ENCODE measurements at places on chromosomes 4 and X.

- DNase-seq: no peak
These were observed 7.0 kb upstream of the ATP6AP2 start for GRCh38 chrX:40573763-40574162.

DNA sequence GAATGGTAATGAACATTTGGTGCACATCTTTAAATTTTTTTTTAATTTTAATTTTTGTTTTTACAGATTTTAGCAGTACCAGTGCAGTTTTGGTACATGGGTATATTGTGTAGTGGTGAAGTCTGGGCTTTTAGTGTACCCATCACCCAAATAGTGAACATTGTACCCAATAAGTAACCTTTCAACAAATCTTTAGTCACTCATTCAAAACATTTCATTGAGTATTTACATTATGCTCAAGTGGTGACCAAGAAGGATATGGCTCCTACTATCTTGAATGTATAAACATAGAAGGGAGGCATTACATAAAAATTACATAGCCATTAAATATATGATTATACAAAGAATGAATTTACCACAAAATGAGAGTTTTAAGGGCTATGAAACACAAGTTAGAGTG is 223.3 kb downstream of the SPRY1 start:
- no peak for DNase-seq

- no peak for DNase-seq
These were observed 81.6 kb downstream of the SORBS2 start for GRCh38 chr4:185730387-185730786.

DNA sequence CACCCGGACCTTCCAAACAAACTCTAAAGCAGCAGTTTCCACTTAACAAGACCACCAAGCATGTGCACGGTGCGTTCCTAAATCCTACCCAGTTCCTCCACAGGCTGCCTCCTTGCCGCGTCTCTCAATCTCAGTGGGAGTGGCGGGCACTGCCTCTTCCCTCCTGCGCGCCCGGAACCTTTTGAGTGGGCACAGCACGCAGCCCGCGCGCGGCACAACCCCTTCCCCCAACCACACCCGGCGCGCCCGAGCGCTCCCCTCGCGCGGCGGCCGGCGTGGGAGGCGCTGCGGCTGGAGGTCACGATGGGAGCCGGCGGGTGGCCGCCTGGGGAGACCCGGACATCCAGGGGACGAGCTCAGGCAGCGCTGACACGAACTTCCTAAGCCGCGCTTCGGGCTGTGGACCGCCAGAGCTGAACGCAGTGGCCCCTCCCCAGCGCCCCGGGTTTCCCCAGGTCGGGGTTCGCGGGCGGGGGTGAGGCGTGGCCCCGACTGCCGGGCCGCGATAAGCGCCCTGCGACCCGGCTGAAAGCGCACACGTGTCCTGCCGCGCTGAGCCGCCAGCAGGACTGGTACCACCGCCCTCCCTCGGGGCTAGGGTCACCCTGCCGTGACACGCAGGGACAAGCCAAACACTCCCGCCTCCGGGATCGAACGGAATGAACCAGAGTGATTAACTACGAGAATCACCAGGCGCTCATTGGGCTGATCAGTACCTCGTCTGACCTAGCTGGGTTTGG is at the start of gene ABCG2:
Gene ABCG2 (minus strand): TSS at position 151 of the 740 bp plus-strand sequence. CDS start 18,644 bp downstream, outside the sequence.
- DNase-seq: peak; percentile 11

Measured in CD4-positive, alpha-beta T cell (primary cell).